ENCODE measurements at places on chromosomes 16 and 17.

GRCh38 chr16:87490096-87490798 lies 2.6 kb downstream of the ZCCHC14 start:
- no peak for DNase-seq

DNA sequence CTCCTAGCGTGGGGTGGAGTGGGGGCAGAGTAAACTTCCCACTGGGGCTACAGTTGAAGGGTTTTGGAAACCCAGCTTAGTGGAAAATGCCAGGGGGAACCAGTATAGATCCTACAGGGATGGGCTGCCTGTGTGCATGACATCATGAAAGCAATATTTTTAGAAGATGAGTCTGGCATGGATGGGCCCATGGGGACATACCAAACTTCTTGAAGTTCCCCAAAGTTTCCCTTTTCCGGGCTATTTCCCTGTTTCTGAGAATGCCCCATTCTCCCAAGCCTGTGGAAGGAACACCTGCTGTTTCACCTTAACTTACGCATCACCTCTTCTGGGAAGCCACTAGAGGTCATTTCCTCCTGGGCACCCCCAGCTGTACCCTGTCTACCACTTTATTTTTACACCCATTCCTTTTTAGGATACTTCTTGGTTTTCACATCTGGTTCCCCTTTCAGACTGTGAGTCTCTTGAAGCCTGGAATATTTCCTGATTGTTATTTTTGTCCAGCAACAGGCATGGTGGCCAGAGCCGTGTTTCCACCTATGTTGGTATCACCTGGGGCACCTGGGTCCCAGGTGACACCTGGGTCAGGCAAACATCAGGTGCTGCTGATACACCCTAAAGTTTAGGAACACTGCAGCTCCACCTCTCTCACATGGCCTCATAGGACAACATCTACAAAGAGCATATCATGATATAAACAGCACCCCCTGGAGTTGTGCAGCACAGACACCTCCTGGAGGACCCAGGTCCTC lies 9.8 kb downstream of the SOCS3 start:
- DNase-seq = no peak

GRCh38 chr16:16063683-16064082 lies 114.3 kb downstream of the ABCC1 start:
- peak; percentile 36 for DNase-seq

GRCh38 chr17:58452738-58453137 lies 35.4 kb upstream of the RNF43 start:
- DNase-seq = no peak

GRCh38 chr17:21213638-21214014 lies 335 bp downstream of the TMEM11 start:
- peak; percentile 36 for DNase-seq

DNA sequence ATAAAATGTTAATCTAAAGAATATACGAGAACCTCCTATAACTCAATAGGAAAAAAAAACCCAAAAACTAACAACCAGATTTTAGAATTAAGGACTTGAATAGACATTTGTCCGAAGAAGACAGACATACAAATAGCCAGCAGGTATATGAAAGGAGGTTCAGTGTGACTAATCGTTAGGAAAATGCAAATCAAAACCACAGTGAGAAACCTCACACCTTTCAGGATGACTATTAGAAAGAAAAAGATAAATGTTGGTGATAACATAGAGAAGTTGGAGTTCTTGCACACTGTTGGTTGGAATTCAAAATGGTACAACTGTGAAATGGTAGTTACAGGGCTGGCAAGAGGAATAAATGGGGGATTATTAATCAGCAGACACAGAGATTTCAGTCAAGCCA lies 339.0 kb downstream of the TMEM114 start:
- DNase-seq = peak; percentile 47

- no peak for DNase-seq
Observed at GRCh38 chr17:17514993-17515933, 19.1 kb upstream of the RASD1 start.

DNA sequence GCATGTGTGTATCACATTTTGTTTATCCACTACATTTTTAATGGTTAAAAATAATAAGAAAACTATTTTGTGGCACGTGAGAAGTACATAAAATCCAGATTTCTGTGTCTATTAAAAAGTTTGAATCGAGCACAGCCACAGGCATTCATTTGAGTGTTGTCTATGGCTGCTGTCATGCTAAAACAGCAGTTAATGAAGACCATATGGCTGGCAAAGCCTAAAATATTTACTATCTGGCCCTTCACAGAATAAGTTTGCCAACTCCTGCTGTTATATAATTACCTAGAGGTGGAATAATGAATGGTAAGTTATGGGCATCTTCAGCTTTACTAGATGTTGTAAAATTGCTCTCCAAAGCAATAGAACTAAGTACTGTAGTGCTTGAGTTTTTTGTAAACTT lies 30.5 kb downstream of the TMEM98 start:
- DNase-seq = no peak

DNA sequence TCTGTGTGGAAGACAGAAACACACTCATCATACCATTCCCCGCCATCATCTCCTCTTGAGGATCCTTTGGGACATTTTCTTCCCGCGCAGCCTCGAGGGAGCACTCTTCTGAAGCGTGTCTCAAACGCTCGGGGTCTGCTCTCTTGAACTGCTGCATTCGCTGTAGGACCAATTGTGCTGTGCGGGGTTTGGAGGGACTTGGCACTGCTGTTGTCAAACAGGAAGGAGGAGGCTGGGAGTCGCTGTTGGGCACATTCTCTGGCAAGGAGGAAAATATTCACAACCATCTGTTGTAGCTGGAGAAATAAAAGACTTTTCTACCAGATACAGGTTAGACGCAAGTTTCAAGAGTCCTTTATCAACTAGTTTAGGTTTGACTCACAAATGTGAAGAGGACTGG lies 5.0 kb downstream of the SLX4 start:
- no peak for DNase-seq

DNA sequence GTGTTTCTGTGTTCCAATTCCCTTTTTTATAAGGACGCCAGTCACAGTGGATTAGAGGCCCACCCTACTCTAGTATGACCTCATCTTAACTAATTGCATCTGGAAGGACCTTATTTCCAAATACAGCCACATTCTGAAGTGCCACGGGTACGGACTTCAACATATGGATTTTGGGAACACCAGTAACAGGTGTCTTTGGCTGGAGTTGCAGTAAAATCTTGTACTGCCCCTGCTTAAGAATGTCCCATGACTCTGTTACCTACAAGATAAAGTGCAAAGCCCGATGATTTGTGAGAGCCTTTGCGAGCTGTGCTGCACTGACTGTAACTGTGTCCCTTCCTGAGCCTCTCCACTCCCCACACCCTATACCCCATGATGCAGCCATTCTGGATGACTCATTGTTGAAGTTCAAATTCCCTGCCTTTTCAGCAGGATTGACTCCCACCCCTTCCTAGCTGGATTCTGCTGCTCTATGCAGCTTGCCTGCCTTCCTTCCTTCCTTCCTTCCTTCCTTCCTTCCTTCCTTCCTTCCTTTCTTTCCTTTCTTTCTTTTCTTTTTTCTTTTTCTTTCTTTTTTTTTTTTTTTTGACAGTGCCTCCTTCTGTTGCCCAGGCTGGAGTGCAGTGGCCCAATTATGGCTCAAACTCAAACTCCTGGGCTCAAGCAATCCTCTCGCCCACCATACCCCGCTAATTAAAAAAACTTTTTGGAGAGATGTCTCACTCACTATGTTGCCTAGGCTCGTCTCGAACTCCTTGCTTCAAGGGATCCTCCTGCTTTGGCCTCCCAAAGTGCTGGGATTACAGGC lies 2.1 kb downstream of the HCRT start:
- no peak for DNase-seq

GRCh38 chr16:2205967-2206313 lies 686 bp downstream of the MLST8 start:
- DNase-seq = no peak

- no peak for DNase-seq
Observed at GRCh38 chr17:16447676-16448075, 32.3 kb downstream of the TRPV2 start.

DNA sequence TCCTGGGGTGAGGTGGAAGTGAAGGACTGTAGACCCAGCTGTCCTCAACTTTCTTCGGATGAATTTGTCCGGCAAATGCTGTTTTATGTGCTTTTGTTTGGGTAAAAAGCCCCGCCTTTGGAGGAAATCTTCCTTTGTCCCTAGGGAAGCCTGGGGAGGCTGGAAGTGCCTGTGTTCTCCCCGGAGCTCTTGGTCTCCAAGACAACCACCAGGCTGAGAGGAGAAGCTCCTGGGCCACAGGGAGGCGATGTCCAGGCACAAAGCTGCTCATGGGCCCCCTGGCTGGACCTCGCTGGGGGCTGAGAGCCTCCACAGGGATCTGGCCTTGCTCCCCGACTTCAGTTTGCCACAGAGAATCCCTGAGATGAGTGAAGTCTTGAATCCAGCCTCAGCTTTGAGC lies 293.1 kb upstream of the N4BP1 start:
- DNase-seq = no peak

DNA sequence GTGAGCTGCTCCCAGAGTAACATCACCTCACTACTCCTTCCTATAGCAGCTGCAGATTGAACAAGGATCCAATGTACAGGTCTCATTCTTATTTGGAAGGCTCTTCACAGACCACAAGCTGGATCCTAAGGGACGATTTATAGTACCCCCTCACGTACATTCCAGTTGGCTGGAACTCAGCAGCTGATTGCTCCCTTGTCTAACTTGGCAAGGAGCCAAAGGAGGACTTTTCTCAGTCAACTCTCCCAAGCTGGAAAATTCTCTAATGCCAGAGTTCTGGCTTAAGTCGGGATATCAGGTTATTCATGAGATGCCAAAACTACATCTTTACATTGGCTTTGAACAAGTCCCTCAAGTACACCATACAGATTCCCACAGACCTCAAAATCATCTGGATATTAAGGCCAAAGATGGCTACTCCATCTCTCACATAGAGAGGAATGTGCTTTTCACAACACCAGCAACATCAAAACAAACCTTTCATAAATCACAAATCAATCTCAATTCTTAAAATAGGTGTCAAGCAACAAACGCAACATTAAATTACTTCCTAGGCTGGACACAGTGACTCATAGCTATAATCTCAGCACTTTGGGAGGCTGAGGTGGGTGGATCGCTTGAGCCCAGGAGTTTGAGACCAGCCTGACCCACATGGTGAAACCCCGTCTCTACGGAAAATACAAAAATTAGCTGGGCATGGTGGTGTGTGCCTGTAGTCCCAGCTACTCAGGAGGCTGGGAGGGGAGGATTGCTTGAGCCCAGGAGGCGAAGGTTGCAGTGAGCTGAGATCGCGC lies 39.3 kb downstream of the SMG6 start:
- peak; percentile 20 for DNase-seq

GRCh38 chr17:79831265-79832217 lies 7.7 kb downstream of the CBX4 start:
- DNase-seq = no peak

- no peak for DNase-seq
Observed at GRCh38 chr17:78226759-78227454, 4.5 kb upstream of the TMEM235 start.

- DNase-seq = peak; percentile 56
Observed at GRCh38 chr16:74726716-74727115, 26.1 kb upstream of the MLKL start.

DNA sequence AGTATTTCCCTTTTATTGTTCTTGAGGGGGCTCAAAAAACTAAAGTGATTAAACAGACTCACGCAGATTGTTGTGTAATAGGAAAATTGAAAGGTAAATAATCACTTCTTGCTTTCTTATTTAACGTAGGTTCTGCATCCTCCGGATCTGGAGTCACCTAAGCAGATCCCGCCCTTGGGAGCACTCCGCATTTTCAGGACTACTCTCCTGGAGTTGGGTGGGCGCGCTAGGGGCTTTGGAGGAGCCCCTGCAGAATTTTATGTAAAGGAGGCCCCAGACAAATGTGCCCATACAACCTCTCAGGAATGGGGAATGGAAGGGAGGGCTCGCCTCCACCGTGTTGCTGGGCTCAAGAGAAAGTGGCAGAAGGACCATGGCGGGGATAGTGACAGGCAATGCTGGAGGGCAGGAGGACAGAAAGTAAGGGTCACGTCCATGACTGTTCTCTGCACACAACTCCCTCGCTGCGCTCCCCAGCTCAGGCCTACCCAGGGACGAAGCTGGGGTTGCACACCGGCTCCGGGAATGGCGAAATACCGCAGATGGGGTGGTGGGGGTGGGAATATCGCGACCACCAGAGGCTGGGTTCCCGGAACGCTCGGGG lies 8.3 kb downstream of the MT2A start:
- no peak for DNase-seq

- no peak for DNase-seq
Observed at GRCh38 chr17:70447588-70447987, 278.3 kb downstream of the KCNJ2 start.

DNA sequence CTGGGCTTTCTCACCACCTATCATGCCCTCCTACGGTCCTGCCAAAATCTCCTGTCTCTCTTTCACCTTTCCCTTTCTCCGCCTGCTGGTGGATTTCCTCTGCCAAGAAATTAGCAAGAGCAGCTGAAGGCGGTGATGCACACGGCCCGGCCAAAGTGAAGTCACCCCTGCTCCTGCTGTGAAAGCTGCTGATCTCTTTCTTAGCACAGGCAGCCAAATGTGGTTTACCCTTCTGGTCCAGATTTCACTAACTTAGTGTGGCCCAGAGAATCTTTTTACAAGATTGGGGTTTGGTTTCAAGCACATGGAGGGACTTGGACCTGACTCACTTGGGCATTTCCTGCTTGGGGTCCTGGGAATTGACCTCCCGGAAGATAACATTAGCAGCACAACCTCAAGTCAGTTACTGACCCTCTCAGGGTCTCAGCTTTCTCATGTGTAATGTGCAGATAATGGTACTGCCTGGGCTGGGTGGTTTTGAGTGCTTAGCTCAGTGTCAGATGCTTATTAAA lies 155.7 kb downstream of the SOCS1 start:
- peak; percentile 95 for DNase-seq

GRCh38 chr17:19017804-19018599 lies 13.4 kb upstream of the FAM83G start:
- no peak for DNase-seq

- DNase-seq = no peak
Observed at GRCh38 chr17:61209106-61209439, 190.6 kb upstream of the TBX2 start.

GRCh38 chr17:1604831-1605528 lies 23.7 kb downstream of the SLC43A2 start:
- DNase-seq = no peak

- peak; percentile 83 for DNase-seq
Observed at GRCh38 chr17:82051776-82052637, at the start of the genes GPS1 and RFNG. TSS of gene GPS1 (plus strand) at chr17:82051898. CDS start at chr17:82051932, 34 bp downstream. TSS of gene RFNG (minus strand) at chr17:82051811. CDS start at chr17:82051766, 45 bp downstream.

DNA sequence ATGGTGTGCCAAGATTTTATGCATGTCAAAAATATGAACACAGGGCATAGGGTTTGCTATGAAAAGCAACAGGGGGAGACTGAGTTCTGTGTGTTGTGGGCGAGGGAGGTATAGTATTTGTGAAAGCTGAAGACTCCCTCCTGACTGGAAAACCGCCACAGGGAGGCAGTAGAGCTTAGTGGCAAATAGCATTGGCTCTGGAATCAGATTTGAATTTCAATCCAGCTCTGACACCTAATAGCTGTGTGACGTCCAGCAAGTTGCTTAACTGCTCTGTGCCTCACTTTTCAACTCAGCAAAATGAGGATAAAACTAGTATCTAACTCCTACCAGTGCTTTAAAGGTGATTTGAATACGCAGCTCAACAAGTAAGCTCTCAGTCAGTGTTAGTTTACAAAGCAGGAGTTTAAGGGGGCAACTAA lies 22.0 kb downstream of the KPNA2 start:
- DNase-seq = peak; percentile 47

- DNase-seq = peak; percentile 79
Observed at GRCh38 chr17:45313996-45314740, 2.7 kb downstream of the MAP3K14 start.

All from activated CD4-positive, alpha-beta T cell treated with anti-CD3 and anti-CD28 coated beads, Interleukin-10, Interleukin-2, amounts not matched to agents 100 ng/mL and 50 ng/mL, durations not matched to agents 16 hours and 8 hours (primary cell).